ENCODE measurements at places on chromosomes 13 and 19. TPM values are rescaled to one million over a fixed set of nuclear protein-coding genes. Genes with fewer than 3 reads are reported as not detected.

The ZMYM2 gene
- 46.9 TPM for total RNA-seq

DNA sequence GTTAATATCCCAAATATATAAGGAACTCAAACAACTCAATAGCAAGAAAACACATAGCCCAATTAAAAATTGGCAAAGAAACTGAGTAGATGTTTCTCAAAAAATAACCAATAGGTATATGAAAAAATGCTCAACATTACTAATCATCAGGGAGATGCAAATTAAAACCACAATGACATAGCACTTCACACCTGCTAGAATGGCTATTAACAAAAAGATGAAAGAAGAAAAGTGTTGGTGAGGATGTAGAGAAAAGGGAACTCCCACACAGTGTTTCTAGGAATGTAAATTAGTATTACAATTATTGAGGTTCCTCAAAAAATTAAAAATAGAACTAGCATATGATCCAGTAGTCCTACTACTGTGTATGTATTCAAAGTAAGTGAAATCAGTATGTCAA lies 1212.8 kb downstream of the DIAPH3 start:
- no peak for DNase-seq

DNA sequence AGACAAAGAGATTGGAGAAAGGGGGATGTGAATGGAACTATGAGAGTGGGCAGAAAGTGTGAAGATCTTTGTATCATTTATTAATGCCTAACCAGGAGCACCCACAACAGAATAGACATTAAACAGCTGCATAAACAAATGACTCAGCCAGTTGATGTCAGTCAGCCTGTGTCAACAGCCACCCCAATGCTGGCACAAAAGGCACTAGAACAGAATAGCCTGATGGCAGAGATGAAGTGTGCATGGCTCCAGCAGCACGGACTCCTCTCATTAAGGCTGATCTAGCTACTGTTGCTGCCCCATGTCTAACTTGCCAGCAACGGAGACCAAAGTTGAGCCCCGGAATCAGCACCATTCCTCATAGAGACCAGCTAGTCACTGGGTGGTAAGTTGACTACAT lies 7.8 kb downstream of the CPB2 start:
- no peak for DNase-seq

GRCh38 chr13:93690139-93690538 lies 463.5 kb downstream of the GPC6 start:
- no peak for DNase-seq
